Activated naive CD4-positive, alpha-beta T cell treated with Interleukin-2 at 50 U/mL for 16 hours (primary cell): ENCODE measurements at places on chromosomes 1 and 21.

DNA sequence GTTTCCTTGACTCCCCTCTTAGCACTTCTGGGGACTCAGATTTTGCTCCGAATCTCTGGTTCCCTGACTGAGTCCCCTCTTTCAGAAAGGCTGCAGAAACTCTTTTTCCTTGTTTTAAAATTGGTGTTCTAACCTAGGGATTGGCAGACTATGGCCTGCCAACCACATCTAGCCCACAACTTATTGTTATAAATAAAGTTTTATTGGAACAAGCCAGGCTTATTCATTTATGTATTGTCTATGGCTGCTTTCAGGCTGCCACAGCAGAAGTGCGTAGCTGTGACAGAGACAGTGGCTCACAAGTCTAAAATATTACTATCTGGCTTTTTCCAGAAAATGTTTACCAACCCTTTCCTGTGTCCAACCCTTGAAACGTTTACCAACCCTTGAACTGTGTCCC lies 81.7 kb downstream of the IER5 start:
- no peak for DNase-seq

DNA sequence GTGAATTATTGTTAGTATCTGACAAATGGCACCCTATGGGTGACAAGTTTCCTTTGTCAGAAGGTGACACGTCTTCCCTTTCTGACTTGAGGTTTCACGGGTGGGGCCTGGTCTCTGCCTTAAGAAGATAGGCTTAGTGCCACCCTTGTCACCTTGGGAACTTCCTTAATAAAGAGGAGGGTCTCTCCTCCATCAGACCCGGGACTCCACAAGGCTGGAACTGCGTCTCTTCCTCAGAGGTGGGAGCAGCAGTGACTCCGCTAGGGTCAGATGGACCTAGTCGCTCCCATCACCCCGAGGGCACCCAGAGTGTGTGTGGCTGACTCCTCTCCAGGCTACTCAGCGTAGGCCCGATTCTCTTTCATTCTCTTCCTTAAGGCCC lies 774 bp upstream of the WDTC1 start:
- no peak for DNase-seq

DNA sequence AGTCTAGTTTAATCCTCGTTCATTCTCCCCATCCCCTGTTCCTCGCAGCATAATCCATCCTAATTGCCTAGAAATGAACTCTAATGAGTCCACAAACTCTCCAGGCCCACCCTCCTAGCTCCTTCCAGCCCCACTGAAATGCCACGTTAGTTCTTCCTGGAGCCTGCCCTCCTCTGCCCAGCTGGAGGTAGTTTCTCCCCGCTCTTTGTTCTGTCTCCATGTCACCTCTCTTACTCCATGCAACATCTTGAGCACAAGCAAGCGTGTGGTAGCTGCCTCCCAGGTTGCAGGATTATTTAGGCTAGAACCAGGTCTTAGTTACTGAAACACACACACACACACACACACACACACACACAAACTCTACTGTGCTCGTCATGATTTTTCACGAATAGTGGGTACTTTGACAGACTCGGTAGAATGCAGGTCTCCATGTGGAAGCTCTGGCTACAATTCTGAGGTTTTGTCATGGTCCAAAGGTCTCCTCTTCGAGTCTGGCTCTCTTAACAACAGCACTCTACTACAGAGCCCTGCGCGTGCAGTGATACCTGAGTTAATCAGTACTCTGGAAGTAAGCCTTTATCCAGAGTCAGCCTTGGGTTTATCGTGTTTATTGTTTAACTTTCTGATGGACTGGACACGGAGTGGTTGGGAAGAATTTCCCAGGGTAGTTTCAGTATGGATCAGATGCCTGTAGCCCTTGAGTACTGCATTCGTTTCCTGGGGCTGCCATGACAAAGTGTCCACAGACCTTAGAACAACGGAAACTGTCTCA lies 27.5 kb downstream of the HUNK start:
- DNase-seq, result no peak

DNA sequence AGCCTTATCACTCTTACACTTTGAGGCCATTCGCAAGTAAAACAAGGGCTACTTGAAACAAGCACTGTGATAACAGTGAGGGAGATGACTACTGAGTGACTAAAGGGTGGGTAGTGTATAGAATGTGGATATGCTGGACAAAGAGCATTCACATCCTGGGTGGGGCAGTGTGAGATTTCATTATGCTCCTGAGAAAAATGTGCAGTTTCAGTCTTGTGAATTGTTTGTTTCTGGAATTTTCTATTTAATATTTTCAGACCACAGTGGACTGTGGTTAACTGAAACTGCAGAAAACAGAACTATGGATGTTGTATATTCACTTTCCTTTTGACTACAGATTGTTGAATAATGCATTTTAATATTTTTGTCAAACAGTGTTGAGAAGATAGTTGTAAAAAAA lies 25.1 kb upstream of the B3GALT2 start:
- DNase-seq, result no peak

GRCh38 chr1:47523835-47524215 lies 86.0 kb downstream of the FOXD2 start:
- DNase-seq, result no peak

DNA sequence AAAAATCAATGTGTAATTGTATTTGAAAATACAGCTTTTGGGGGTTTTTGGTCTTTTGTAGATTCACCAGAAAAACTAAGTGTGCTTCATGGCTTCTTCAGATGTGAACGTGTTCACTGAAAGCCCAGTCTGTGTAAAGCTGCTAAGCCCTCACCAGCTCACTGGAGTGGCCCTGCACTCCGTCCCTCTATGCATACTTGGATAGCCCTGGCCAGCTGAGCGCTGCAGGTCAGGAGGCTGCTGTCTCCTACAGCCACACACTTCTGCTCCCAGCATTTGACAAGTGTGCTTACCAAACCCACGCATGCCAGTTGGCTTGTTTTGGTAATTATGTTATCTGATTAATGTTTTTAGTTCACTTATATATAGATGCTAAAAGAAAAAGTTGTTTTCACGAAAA lies 163.5 kb downstream of the TLR5 start:
- DNase-seq, result no peak

DNA sequence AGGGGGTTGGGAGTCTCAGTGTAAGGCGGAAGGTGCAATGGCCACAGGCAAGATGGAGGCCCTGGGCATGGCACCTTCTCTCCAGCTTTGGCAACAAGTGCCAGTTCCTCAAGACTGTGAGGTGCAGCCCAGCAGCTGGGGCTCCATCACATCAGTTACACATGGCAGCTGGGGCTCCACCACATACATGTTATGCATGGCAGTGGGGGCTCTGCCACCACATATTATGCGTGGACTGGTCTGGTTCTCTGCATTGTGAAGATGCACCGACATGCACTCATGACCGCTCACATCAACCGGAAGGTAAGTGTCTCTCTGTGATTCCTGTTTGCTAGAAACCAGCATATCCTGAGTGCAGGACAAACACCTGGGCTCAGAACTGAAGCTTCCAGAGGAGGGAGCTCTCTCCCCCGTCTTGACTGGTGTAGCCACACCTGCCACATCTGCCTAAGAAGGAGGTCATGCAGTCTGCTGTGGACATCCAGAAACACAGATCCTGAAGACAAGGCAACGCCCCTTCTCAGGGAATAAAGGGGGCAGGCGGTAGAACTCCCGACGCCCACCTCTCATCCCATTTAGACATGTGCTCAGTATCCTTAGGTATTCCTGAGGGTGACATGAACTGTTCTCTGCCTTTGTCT lies 104.1 kb upstream of the TMPRSS2 start:
- DNase-seq, result no peak

DNA sequence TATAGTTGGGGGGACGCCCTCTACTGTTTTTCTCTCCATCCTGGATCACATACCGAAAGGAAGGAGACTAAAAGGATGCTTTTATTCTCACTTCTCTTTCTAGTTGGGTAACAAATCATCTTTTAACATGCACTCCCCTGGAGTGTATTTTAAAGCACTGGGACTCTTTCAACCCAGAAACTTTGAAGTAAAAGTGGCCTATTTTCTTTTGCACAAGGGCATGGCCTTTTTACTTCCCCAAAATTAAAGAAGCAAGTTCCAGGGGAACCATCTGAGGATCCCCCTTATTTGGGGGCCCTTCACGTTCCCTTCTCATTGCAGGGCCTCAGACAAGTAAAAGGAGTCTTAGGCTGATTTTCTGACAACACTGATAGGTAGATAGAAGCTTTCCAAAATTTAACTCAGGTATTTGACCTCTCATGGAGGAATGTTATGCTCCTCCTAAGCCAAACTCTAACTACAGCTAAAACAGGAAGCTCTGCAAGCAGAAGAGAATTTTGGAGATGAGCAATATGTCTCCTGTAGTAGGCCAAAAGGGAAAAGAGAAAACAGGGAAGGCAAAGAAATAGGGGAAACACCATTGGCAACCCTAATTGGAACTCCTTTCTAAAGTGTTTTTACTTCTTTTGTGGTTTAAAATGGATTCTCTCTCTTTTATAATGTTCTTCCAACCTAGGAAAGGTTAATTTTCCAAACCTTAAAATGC lies 8.9 kb upstream of the CD46 start:
- DNase-seq, result no peak

DNA sequence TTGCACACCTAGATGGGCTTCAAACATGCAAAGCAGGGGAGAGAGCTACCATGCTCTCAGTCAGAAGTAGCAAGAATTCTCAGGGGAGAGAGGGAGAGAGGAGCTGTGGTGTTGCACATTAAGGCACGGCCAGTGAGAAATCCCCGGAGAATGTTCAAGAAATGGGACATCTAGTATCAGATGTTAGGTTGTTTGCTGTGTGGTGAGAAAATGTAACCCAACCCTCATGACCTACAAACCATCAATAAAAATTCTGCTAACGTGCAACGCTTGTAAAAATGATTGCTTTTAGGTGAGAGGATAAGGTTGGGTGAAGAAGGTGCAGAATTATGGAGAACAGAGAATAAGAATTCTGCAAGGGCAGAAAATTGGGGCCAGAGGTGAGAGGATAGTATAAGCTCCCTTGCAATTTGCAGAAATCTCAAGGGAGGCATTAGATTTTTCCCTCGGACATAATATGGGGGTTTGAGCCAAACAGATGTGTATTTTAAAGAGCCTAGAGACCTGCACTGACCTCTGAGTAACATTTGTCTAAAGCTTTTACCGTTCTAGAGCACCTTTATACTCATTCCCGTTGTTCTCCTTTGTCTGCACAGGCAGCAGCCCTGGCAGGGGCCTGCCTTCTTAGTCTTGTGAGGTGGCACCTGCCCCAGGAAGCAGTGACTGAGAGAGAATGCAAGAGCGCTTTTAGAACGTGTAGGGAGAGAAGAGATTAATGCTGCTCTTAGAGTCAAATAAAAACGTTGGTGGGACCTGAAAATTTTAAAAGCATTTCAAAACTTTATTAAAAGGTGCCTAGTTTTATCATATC lies 25.4 kb upstream of the KIAA0040 start:
- no peak for DNase-seq

- DNase-seq, result no peak
Measured at GRCh38 chr1:85376356-85376755, 88.6 kb downstream of the DDAH1 start.

- DNase-seq, result no peak
Measured at GRCh38 chr1:231478019-231478785, 50.3 kb upstream of the TSNAX start.

DNA sequence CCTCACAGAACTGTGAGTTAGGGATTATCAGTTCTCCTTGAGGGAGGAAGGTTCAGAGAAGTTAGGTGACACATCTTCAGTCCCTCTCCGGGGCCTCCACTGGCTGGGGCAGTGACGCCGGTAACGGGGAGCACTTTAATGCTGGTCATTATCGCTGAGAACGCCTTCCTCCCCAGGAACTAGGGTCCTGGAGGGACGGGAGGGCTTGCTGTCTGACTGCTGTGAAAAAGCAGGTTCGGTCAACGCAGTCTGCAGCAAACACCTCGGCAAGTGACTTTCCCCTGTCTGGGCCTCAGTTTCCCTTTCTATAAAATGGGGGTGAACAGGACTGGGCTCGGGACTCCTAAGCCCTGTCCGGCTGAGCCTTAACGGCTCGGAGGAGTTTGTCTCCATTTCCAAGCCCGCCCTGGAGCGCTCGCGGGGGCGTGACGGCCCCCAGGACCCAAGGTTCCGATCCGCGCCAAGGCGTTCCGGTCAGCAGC lies 341 bp upstream of the TMEM61 start:
- DNase-seq, result no peak

DNA sequence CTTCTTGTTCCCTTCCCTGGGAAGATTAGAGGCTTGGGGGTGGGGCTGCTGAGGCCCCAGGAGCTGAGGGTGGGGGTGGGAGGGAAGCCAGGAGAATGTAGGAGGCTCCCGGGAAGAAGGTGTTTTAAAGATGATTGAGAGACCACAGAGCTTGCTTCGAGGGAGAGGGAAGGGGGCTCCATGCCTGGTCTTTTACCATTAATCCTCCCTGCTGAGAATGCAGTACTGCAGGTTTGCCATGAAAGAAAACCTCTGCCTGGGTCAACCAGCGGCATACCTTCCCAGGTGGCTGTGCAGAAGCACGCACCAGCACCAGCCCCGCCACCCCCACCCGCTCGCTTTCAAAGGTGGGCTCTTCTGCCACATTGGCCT lies 15.4 kb downstream of the ABCA4 start:
- no peak for DNase-seq

DNA sequence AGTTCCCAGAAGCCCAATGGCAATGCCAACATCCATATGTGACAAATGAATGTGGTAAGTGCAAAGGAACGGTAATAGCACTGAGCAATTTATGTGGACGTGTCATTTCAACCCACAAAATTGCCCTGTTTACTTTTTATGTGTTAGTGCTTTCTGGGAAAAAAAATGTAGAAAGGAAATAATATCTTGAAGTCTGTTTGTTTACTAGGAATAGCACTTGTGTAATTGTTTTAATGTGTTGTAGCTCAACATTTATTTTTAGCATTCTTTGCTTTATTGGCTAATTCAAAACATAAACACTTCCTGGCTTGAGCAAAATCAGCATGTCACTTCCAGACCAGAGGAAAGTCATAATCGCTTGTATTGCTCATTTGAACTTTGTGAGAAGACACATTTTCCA lies 224.8 kb upstream of the KCNK2 start:
- no peak for DNase-seq

GRCh38 chr1:11977625-11978024 lies 2.6 kb upstream of the MFN2 start:
- no peak for DNase-seq

- no peak for DNase-seq
Measured at GRCh38 chr21:35711661-35712060, 348.7 kb downstream of the SETD4 start.

DNA sequence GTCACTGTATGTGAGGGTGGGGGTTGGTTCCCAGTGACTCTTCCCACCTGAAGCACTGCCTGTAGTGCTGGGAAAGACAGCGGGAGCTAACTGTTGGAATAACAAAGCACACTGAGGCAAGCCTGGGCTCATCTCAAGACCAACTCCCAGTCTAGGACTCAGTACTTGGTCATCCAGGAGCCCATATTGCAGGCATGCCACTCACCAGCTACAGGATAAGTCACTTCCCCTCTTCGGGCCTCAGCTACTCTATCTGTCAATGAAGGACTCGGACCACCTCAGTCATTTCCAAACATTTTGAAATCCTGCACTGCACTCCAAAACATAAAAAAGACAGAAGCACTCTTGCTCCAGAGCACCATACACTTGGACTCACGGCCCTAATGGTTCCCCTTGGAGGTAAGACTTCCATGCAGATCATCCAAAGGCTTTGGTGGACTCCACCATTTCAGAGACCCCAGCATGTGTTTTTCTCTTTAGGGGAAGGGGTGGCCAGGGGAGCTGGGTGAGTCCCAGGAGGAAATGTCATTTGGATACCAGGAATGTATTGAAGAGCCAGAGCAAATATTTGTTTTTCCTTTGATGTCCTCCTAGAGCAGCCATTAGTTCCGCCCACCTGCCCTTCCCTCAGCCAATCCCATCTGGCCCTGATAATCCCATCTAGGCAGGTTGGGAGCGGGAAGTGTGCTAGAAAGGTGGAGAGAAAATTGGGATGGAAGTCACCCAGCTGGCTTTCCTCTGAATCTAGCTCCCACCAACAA lies 3.1 kb downstream of the NUAK2 start:
- DNase-seq, result no peak
